ENCODE measurements at places on chromosomes 12 and 14. TPM values are rescaled to one million over a fixed set of nuclear protein-coding genes. Genes with fewer than 3 reads are reported as not detected.

The TRPV4 gene
- total RNA-seq = 13.0 TPM

The HAL gene
- 1.4 TPM for total RNA-seq

The DTX1 gene
- total RNA-seq = not detected

The AICDA gene
- not detected for total RNA-seq

The RND1 gene
- total RNA-seq = 7.4 TPM

The NELL2 gene
- 0.42 TPM for total RNA-seq

The KRT72 gene
- total RNA-seq = not detected

The PIP4K2C gene
- 66.3 TPM for total RNA-seq

The P2RX2 gene
- not detected for total RNA-seq

The KRT74 gene
- not detected for total RNA-seq

The POLE2 gene
- 14.2 TPM for total RNA-seq

The SRRM4 gene
- total RNA-seq = not detected

The FAIM2 gene
- not detected for total RNA-seq

The COQ10A gene
- 10.7 TPM for total RNA-seq

GRCh38 chr12:94832780-94833681 lies 170.5 kb downstream of the NDUFA12 start:
- H3K27ac ChIP-seq = no peak overlapping the region
- H3K36me3 ChIP-seq = no peaks in the 10 kb centered on the region
- no peaks in the 10 kb centered on the region for H3K27me3 ChIP-seq
- peaks cover 12% of the 10 kb centered on the region for H3K4me1 ChIP-seq

DNA sequence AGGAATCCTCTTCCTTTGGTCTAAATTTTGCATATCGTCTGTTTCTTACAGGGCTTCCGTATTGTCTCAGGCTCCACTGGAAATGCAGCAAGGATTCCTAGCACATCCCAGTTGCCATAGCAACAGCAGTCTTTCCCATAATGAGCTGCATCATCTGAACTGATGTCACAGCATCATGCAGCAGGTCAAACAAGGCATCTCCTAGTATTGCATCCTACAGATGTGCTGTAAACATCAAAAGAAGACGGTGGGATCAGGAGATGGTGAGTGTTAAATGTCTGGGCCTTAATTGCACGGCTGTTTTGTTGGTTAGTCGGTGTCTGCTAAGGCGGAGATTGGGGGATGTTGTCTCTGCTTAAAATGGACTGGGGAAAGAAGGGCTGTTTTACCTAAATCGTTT lies at the start of gene AKAP6:
TSS of gene AKAP6 (plus strand) at position 153 of the 400 bp plus-strand sequence. CDS start 104,196 bp downstream, outside the sequence.
- DNase-seq = no peak
- H3K27me3 ChIP-seq = no peaks in the 10 kb centered on the region
- H3K4me3 ChIP-seq = no peak within 1 kb of the TSS
- H3K4me1 ChIP-seq = no peaks in the 10 kb centered on the region

DNA sequence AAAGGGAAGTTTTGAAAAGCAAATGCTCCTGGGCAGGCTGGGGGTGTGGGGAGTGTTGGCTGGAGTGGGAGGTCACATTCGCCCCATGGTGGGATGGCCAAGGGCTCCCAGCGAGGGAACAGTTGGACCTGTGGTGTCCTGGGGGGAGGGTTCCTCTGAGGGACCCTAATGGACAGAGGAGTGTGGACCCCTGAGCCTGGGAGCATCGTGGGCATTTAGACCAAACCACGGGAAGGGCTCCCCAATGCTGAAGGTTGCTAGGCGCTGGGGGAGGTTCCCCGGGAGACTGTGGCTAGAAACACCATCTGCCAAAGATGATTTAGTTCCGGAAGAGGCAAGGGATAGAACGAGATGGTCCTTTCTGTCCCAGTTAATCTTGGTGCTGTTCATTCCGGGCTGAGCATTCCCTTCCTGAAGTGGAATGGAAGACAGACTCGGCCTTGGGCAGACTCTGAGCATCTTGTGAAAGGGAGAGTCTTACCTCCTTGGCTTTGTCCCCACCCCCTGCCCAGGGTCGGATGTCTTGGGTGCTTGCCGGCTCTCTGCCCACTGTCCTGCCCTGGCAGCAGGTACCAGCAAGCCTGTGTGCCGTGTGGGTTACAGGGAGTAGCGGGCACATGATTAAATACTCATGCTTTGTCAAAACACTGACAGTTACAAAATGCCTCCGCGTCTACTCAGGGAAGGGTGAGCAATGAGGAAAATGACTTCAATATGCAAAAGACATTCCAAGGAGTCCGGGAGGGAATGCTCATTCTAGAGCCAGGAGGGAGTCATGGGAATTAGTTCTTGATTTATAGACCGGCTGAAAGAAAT lies 215.9 kb downstream of the CACNA1C start:
- H3K36me3 ChIP-seq = peaks cover 4% of the 10 kb centered on the region
- no peak for DNase-seq
- no peaks in the 10 kb centered on the region for H3K27me3 ChIP-seq
- H3K27ac ChIP-seq = no peak overlapping the region
- H3K4me1 ChIP-seq = no peaks in the 10 kb centered on the region

GRCh38 chr12:79547044-79547734 lies 143.6 kb downstream of the PAWR start:
- H3K27me3 ChIP-seq = no peaks in the 10 kb centered on the region
- H3K4me3 ChIP-seq = no peak overlapping the region
- H3K27ac ChIP-seq = peak overlapping the region; percentile 83
- H3K4me1 ChIP-seq = peaks cover 96% of the 10 kb centered on the region
- peak; percentile 91 for DNase-seq

DNA sequence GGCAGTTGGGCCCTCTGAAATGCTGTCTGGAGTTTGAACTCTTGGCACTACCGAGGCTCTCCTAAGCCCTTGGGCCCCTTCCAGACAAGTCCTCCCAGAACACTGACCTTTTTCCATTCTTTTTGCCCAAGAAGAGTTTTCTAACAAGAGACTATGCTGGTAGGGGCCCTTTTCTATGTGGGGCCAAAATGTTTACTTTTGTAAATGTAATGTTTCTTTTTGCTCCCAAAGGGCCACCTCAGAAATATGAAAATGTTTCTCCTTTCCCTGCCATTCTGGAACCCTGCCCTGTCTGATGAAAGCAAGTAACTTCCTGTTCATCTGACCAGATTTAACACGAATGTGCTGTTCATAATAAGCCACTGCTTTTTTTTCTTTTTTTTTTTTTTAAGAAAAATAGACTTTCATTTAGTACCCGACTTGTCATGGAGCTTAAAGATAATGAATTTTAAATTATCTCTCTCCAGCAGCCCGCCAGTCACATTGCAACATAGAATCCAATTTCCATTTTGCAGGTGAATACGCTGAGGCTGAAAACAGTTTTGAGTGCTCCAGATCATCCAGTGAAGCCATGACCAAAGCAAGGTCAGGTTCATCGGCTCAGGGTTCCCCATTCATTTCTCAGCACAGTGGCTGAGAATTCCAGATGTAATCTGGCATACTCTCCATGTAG lies 169.9 kb downstream of the DPF3 start:
- H3K4me3 ChIP-seq = no peak overlapping the region
- H3K36me3 ChIP-seq = no peaks in the 10 kb centered on the region
- DNase-seq = no peak
- no peak overlapping the region for H3K27ac ChIP-seq
- no peaks in the 10 kb centered on the region for H3K4me1 ChIP-seq

DNA sequence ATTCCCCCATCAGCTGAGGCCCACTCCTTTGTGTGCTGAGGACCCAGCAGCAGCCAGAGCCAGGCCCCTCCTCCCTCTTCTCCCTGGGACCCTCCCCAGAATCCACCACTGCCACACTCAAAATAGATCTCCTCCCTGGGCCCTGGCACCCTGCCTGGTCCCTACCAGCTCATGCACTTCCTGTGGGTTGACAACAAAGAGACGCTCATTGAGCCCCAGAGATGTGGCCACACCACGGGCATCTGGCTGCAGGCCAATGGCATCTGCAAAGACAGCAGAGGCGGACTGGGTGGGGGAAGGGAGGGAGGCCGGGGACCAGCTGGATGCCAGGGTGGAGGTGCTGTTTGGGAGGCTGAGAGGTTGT lies 16.0 kb upstream of the ENDOU start:
- H3K4me1 ChIP-seq = peaks cover 27% of the 10 kb centered on the region
- H3K36me3 ChIP-seq = peaks cover 6% of the 10 kb centered on the region
- H3K27me3 ChIP-seq = no peaks in the 10 kb centered on the region

DNA sequence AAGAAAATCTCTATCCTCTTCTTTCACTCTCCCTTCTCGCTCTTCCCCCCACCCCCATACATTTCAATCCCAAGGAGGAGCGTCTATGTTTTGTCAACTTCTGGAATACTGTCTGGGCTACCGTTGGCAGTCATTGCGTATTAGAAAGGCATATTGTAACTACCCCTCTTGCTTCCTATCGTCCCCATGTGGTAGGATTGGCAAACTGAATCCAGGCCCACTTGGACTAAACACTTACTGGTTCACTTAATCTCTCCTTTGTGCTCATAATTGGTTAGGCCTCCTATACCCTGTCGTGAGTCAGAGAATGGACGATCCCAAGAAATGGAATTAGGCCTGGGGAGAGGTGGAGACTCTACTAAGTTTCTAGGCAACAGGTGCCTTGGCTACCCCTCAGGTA lies 68.8 kb upstream of the SLC8A3 start:
- no peak overlapping the region for H3K4me3 ChIP-seq
- H3K27me3 ChIP-seq = peaks cover 57% of the 10 kb centered on the region
- peaks cover 5% of the 10 kb centered on the region for H3K36me3 ChIP-seq
- H3K4me1 ChIP-seq = no peaks in the 10 kb centered on the region
- no peak overlapping the region for H3K27ac ChIP-seq

- no peak overlapping the region for H3K4me3 ChIP-seq
- no peaks in the 10 kb centered on the region for H3K36me3 ChIP-seq
- no peaks in the 10 kb centered on the region for H3K4me1 ChIP-seq
- H3K27me3 ChIP-seq = peaks cover 4% of the 10 kb centered on the region
- no peak for DNase-seq
These were observed 51.9 kb downstream of the CPSF2 start for GRCh38 chr14:92173668-92174067.

DNA sequence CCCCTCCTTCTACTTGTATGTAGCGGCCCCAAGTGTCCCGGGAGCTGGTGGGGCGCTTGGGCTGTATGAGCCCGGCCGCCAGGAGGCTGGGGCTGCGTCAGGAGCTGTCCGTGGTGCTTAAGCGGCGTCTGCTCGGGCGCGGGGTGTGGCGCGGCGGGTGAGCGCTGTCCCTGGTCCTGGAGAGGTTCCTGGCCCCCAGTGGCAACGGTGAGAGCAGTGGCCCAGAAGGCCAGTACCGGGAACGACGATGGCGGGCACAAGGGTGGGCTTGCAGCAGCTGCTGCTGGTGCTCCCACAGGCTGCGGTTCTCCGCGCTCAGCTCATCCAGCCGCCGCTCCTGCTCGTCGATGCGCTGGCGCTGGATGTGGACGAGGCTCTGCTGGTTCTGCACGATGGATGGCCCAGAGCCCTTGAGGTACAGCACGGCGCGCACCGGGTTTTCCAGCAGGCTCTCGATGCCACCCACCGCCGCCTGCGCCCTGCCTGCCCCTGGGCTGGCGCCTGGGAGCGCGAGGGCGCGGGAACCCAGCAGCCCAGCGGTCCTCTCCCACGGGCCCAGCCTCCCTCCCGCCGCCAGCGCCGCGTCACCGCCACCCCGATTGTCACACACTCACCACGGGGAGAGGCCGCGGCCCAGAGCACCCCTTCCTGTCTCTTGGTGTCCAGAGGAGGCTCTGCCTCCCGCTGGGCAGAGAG lies 41.9 kb upstream of the FKBP4 start:
- DNase-seq = peak; percentile 74
- no peak overlapping the region for H3K27ac ChIP-seq
- H3K4me1 ChIP-seq = no peaks in the 10 kb centered on the region
- no peak overlapping the region for H3K4me3 ChIP-seq
- peaks cover 89% of the 10 kb centered on the region for H3K27me3 ChIP-seq

DNA sequence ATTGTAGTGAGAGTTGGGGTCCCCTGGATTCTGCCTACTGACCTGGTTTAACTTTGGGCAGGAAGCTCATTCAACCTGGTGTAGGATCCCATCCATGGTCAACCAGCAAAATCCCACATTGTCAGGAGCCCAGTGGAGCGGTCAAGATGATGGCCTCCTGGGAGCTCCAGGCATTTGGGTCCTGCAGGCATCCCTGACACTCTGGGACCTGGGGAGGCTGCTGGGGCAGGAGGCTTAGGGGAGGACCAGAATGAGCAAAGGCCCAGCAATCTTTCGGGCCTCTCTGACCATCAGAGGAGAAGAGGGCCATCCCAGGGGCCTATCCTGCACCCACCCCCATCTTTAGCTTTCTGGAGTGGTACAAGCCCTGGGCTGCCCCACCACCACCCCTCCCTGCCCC lies 104.0 kb downstream of the PRMT8 start:
- H3K4me1 ChIP-seq = no peaks in the 10 kb centered on the region
- no peak overlapping the region for H3K4me3 ChIP-seq
- no peak overlapping the region for H3K27ac ChIP-seq
- no peaks in the 10 kb centered on the region for H3K36me3 ChIP-seq

- H3K4me1 ChIP-seq = no peaks in the 10 kb centered on the region
- H3K36me3 ChIP-seq = no peaks in the 10 kb centered on the region
- no peak within 1 kb of the TSS for H3K4me3 ChIP-seq
- DNase-seq = no peak
- H3K27ac ChIP-seq = no peak within 1 kb of the TSS
These were observed at the start of gene IGF1 for GRCh38 chr12:102480406-102480805. Gene IGF1 (minus strand): TSS chr12:102480563. CDS start chr12:102480381, 182 bp downstream.

GRCh38 chr14:69432364-69432763 lies 33.9 kb downstream of the SLC39A9 start:
- H3K4me3 ChIP-seq = no peak overlapping the region
- no peaks in the 10 kb centered on the region for H3K27me3 ChIP-seq
- DNase-seq = no peak

DNA sequence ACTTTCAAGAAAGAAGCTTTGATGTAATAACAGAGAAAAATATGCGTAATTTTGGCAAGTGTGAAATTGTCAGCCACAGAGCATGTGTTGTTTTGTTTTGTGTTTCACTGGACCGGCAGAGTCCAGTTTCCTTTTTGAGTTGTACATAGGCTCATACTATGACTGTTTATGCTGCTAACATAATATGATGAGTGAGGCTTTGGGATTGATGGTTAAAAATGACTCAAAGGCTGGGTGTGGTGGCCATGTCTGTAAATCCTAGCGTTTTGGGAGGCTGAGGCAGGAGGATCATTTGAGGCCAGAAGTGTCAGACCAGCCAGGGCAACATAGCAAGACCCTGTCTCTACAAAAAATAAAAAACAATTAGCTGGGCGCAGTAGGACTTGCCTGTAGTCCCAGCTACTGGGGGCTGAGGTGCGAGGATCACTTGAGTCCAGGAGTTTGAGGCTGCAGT lies 487.9 kb downstream of the PCNX1 start:
- DNase-seq = no peak
- H3K4me1 ChIP-seq = no peaks in the 10 kb centered on the region
- H3K27me3 ChIP-seq = no peaks in the 10 kb centered on the region
- H3K36me3 ChIP-seq = no peaks in the 10 kb centered on the region
- no peak overlapping the region for H3K27ac ChIP-seq

GRCh38 chr12:47367912-47368537 lies 288.3 kb upstream of the AMIGO2 start:
- peaks cover 9% of the 10 kb centered on the region for H3K4me1 ChIP-seq
- DNase-seq = no peak
- no peaks in the 10 kb centered on the region for H3K36me3 ChIP-seq
- no peaks in the 10 kb centered on the region for H3K27me3 ChIP-seq

- peaks cover 37% of the 10 kb centered on the region for H3K27me3 ChIP-seq
- no peaks in the 10 kb centered on the region for H3K4me1 ChIP-seq
- H3K36me3 ChIP-seq = no peaks in the 10 kb centered on the region
- H3K27ac ChIP-seq = no peak overlapping the region
- no peak overlapping the region for H3K4me3 ChIP-seq
These were observed 11.3 kb upstream of the PLBD2 start for GRCh38 chr12:113347107-113347506.

GRCh38 chr12:5384015-5384414 lies 47.9 kb upstream of the NTF3 start:
- no peak overlapping the region for H3K4me3 ChIP-seq
- no peaks in the 10 kb centered on the region for H3K27me3 ChIP-seq
- no peaks in the 10 kb centered on the region for H3K36me3 ChIP-seq
- DNase-seq = no peak
- H3K27ac ChIP-seq = no peak overlapping the region
- H3K4me1 ChIP-seq = no peaks in the 10 kb centered on the region
